Tracheal epithelial cell (primary cell): ENCODE measurements at places on chromosomes 7 and 10. TPM values are rescaled to one million over a fixed set of nuclear protein-coding genes. Genes with fewer than 3 reads are reported as not detected.

Gene GLCCI1
- 1.7 and 2.4 TPM in 2 replicates for total RNA-seq

Gene GAD2
- not detected in 2 replicates for total RNA-seq

Gene CAV1
- total RNA-seq = 189 and 322 TPM in 2 replicates

Gene GPR146
- total RNA-seq = 2.8 and 3.9 TPM in 2 replicates

Gene XRCC2
- total RNA-seq = under 0.01 and 0.48 TPM in 2 replicates

Gene FAM200A
- 5.8 and 8.7 TPM in 2 replicates for total RNA-seq

Gene PTPN12
- total RNA-seq = 33.5 and 43.6 TPM in 2 replicates
